Ascending aorta (tissue), 2 donors: ENCODE measurements at places on chromosomes 12 and 14.
A peak's percentile ranks its signal among the peaks of the same experiment; 100 is the strongest.

GRCh38 chr12:79082595-79082994 lies 218.0 kb downstream of the SYT1 start:
- H3K36me3 ChIP-seq = no peaks in the 10 kb centered on the region
- no peak overlapping the region for H3K4me3 ChIP-seq
- H3K4me1 ChIP-seq = no peaks in the 10 kb centered on the region
- DNase-seq = no peak

GRCh38 chr12:62123721-62124203 lies 136.4 kb upstream of the USP15 start:
- H3K36me3 ChIP-seq = no peaks in the 10 kb centered on the region
- H3K27me3 ChIP-seq = no peaks in the 10 kb centered on the region
- no peak overlapping the region for H3K27ac ChIP-seq

DNA sequence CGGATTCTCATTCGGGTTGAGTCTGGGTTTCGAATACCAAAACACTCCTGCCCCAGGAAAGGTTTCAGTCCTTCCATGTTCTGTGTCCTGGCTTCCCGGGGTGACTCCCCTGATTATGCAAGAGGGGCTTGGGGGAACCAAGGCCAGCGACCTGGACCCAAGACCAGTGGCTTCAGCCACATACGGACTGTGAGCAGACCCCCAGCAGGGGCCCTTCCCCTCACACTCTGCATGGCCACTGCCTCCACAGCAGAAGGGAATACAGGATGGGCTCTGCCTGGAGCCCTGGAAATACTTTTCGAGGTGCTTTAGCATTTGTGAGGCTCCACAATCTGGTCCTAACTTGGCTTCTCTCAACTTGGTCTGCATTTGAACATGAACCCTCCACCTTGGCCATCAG lies 19.1 kb downstream of the HDAC7 start:
- H3K36me3 ChIP-seq = peaks cover 50% of the 10 kb centered on the region
- DNase-seq = no peak
- no peaks in the 10 kb centered on the region for H3K27me3 ChIP-seq
- H3K4me1 ChIP-seq = peaks cover 70% of the 10 kb centered on the region
- peak overlapping the region; percentile 79 for H3K27ac ChIP-seq

- H3K27me3 ChIP-seq = no peaks in the 10 kb centered on the region
- no peaks in the 10 kb centered on the region for H3K4me1 ChIP-seq
- no peak for DNase-seq
- peak overlapping the region; percentile 36 for H3K27ac ChIP-seq
- no peaks in the 10 kb centered on the region for H3K36me3 ChIP-seq
- H3K4me3 ChIP-seq = no peak overlapping the region
Observed at GRCh38 chr12:27583057-27583797, 59.2 kb downstream of the PPFIBP1 start.

DNA sequence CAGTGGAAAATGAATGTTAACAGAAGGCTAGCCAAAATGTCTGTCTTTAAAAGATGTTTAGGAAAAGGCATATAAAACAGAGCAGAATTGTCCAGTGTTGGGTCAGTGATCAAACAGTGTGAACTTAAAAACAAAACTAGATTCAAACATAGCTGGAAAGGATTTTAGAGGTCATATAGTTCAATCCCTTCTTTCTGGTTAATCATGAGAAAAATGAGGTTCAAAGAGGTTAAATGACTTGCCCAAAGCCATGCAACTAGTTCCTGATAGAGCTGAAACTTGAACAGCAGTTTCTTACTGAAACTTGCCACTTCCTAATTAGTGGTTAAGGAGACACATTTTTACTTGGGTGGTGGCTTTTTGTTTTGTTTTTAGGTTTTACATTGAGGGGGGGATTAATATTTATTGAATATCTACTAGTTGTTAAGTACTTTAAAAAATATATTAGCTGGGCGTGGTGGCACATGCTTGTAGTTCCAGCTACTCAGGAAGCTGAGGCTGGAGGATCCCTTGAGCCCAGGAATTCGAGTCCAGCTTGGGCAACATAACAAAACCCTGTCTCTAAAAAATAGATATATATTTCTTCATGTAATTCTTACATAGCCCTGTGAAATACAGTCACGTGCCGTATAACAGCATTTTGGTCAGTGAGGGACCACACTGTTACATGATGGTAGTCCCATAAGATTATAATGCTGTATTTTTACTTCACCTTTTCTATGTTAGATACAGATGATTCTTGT lies 20.4 kb downstream of the ACVR1B start:
- DNase-seq = no peak
- H3K4me3 ChIP-seq = no peak overlapping the region
- H3K27me3 ChIP-seq = no peaks in the 10 kb centered on the region

DNA sequence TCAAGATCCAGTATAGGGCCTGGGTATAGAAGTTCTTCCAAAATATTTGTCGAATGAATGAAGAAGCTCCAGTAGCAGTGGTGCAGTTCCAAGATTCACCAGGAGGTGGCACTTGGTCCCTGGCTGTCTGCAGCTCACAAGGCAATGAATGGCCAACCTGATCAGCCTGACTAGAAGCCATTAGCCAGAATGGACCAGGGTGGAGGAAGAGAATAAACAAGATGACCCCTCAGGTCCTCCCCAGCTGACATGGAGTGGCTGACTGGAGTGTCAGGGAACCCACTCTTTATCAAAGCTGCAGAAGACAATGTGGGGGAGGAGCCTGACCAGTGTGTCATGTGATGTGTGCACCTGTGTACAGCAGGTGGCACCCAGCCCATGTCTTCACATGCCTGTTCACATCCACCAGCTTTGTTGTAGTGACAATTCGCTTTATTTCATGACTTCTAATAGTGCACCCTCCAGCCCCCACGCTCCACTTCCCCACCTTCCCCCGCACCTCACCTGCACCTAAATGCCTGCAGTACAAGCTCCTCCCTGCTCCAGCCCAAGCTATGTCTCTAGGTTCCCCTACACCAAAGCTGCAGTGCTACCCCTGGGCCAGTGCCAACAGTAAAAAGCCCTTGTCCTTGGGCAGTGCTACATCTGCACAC lies 3.0 kb downstream of the LTBP2 start:
- H3K4me3 ChIP-seq = peak overlapping the region; percentile 96
- peaks cover 23% of the 10 kb centered on the region for H3K4me1 ChIP-seq
- H3K27me3 ChIP-seq = no peaks in the 10 kb centered on the region

GRCh38 chr14:91272341-91273272 lies 28.1 kb upstream of the GPR68 start:
- no peaks in the 10 kb centered on the region for H3K27me3 ChIP-seq
- H3K27ac ChIP-seq = no peak overlapping the region
- no peak for DNase-seq
- no peak overlapping the region for H3K4me3 ChIP-seq
- no peaks in the 10 kb centered on the region for H3K36me3 ChIP-seq

GRCh38 chr12:131250028-131250950 lies 296.6 kb downstream of the ADGRD1 start:
- no peak overlapping the region for H3K27ac ChIP-seq
- H3K4me1 ChIP-seq = no peaks in the 10 kb centered on the region
- no peak for DNase-seq
- H3K36me3 ChIP-seq = no peaks in the 10 kb centered on the region
- H3K27me3 ChIP-seq = no peaks in the 10 kb centered on the region

- H3K27ac ChIP-seq = no peak overlapping the region
- no peak for DNase-seq
- no peaks in the 10 kb centered on the region for H3K4me1 ChIP-seq
- no peak overlapping the region for H3K4me3 ChIP-seq
Observed at GRCh38 chr12:6981152-6982052, 10.7 kb downstream of the EMG1 start.

- no peak overlapping the region for H3K4me3 ChIP-seq
- DNase-seq = no peak
Observed at GRCh38 chr12:47828008-47828975, 8.6 kb upstream of the HDAC7 start.

DNA sequence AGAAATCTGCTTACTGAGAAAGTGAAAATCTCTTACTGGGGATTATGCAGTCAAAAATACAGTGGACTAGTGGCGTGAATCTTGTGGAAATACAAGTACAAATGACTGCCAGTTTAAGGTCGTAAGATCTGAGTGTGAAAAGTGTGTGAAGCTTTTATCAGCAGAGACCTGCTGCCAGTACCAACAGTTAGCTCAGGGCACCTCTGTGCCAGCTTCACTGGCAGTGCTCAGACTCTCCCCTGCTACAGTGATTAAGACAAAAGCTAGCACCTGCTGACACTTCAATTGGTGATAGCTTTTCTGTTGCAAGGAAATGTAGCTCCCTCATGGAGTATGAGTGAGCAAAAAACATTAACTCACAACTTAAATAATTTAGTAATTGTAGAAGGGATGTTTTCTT lies 185.1 kb downstream of the ANO6 start:
- H3K27me3 ChIP-seq = no peaks in the 10 kb centered on the region
- H3K4me3 ChIP-seq = no peak overlapping the region
- H3K4me1 ChIP-seq = no peaks in the 10 kb centered on the region
- H3K27ac ChIP-seq = peak overlapping the region; percentile 49

GRCh38 chr12:29528161-29528560 lies 30.7 kb upstream of the OVCH1 start:
- H3K27ac ChIP-seq = no peak overlapping the region
- no peaks in the 10 kb centered on the region for H3K27me3 ChIP-seq
- DNase-seq = no peak
- H3K4me3 ChIP-seq = no peak overlapping the region
- no peaks in the 10 kb centered on the region for H3K4me1 ChIP-seq
- H3K36me3 ChIP-seq = no peaks in the 10 kb centered on the region

DNA sequence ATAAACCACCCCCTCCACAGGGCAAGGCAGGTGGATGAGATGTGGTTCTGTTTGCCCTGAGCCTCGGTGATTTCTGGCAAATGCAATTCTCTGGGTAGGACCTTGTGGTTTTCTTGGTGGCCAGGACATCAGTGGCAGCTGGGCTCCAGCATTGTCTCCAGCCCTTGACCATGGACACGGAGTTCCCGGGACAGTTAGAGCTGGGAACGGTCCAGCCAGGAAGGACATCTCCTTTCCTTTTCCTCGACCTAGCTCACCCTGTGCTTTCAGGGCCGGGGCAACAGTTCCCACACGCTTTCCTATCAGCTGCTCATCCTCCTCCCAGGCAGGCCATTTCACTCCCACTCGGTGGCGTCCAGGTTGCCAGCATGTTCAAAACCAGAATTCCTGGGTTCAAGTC lies 9.2 kb downstream of the SERPINA4 start:
- peaks cover 7% of the 10 kb centered on the region for H3K4me1 ChIP-seq
- no peak overlapping the region for H3K4me3 ChIP-seq
- no peaks in the 10 kb centered on the region for H3K27me3 ChIP-seq
- no peak overlapping the region for H3K27ac ChIP-seq
- H3K36me3 ChIP-seq = no peaks in the 10 kb centered on the region

DNA sequence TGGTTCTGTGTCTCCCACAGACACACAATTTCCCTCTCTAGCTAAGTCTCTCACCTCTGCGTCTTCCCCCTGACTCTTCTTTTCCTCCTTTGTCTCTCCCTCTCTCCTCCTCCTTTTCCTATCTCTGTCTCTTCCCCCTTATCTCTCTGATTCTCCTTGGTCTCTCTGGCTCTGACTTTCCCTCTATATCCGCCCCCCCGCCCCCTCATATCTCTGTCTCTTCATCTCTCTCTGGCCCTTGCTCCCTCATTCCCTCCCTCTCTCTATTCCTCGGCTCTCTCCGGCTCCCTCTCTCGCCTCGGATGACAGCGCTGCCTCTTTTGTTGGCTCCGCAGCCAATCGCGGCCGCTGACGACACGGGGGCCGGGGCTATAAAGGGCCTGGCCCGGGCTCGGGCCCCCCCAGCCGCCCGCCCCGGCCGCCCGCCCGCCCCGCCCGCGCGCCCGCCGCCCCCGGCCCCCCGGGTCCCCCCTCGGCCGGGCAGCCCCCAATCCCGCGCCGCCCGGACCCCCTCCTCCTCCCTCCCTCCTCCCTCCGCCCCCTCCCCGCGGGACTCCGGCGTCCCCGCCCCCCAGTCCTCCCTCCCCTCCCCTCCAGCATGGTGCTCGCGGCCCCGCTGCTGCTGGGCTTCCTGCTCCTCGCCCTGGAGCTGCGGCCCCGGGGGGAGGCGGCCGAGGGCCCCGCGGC lies at the start of gene GDF11:
Gene GDF11, plus strand, starts transcription at position 404 of the 687 bp plus-strand sequence. Its CDS starts 195 bp downstream, at position 599.
- no peaks in the 10 kb centered on the region for H3K36me3 ChIP-seq
- peak within 1 kb of the TSS; percentile 96 for H3K4me3 ChIP-seq
- no peaks in the 10 kb centered on the region for H3K27me3 ChIP-seq
